Right renal cortex interstitium (tissue), 3 donors: ENCODE measurements at places on chromosomes 7 and 10.

DNA sequence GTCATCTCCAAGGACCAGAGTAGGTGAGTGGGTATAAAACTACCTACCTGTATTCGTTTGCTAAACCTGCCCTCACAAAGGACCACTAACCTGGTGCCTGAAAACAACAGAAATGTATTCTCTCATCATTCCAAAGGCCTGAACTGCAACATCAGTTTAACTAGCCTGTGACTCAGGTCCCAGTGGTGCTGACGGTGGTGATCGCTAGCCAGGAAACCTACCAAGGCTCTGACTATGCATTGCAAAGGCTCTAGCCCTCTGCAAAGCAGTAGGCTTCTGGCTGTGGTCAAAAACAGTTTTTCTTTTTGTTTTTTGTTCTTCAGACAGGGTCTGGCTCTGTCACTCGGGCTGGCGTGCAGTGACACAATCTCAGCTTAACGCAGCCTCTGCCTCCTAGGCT, 107.5 kb downstream of the NPTX2 start:
- no peak for DNase-seq

GRCh38 chr10:23432166-23432565, 6.7 kb upstream of the OTUD1 start:
- DNase-seq: no peak

- no peak for DNase-seq
Observed at GRCh38 chr10:67618116-67618515, 77.9 kb downstream of the CTNNA3 start.

- no peak for DNase-seq
Observed at GRCh38 chr10:20892011-20892585, 5.0 kb downstream of the NEBL start.

- DNase-seq: no peak
Observed at GRCh38 chr7:102914585-102914984, 1.8 kb downstream of the LRRC17 start.

- no peak for DNase-seq
Observed at GRCh38 chr10:14173706-14174594, 156.8 kb downstream of the FRMD4A start.

- DNase-seq: no peak
Observed at GRCh38 chr10:126157189-126157588, 231.1 kb downstream of the ADAM12 start.

GRCh38 chr10:120998251-120998650, 147.1 kb downstream of the WDR11 start:
- no peak for DNase-seq
